ENCODE measurements at places on chromosomes 6 and 20.

DNA sequence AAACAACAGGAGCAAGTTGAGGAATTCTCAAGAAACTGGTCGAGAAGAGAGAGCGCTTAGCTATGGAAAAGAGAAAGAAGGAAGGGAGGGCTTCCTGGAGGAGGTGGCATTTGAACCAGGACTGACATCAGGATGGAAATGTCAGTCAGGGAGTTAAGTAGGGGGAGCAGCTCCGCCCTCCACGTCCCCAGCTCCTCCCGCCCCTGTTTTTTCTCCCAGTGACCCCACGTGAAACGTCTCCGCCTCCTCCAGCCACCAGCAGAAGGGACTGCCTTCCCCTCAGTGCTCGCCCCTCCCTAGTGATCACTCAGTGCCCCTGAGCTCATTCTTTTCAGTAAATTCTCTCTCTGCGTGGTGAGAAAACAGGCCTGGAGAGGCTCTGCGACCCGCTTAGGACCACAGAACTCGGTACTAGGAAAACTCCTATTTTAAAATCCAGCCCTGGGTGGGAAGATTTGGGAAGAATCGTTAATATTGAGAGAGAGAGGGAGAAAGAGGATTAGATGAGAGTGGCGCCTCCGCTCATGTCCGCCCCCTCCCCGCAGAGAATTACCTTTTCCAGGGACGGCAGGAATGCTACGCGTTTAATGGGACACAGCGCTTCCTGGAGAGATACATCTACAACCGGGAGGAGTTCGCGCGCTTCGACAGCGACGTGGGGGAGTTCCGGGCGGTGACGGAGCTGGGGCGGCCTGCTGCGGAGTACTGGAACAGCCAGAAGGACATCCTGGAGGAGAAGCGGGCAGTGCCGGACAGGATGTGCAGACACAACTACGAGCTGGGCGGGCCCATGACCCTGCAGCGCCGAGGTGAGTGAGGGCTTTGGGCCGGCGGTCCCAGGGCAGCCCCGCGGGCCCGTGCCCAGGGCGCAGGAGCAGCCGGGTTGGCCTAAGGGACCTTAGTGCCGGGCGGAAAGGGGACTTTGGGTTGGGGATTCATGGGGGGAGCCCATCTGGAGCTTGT is 4.6 kb downstream of the HLA-DPB1 start:
- peak; percentile 79 for DNase-seq

DNA sequence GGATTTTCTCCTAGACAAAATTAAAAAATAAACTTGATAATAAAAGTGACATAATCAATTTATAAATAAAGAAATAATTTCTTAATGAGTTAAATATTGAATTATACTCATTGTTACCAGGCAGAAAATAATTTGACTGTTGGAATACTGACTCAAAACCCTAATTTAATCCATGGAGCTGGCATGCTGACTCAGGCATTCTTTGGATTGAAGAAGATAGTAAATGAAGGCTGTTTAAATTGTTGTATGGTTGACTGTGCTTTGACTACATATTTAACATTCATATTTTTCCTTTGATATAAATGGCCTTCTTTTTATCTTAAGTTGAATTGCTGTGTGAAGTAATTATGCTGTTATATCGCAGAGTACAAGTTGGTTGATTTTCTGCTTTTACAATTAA is 11.7 kb downstream of the MANEA start:
- no peak for DNase-seq

GRCh38 chr6:113824866-113825265 is 32.3 kb upstream of the MARCKS start:
- no peak for DNase-seq

DNA sequence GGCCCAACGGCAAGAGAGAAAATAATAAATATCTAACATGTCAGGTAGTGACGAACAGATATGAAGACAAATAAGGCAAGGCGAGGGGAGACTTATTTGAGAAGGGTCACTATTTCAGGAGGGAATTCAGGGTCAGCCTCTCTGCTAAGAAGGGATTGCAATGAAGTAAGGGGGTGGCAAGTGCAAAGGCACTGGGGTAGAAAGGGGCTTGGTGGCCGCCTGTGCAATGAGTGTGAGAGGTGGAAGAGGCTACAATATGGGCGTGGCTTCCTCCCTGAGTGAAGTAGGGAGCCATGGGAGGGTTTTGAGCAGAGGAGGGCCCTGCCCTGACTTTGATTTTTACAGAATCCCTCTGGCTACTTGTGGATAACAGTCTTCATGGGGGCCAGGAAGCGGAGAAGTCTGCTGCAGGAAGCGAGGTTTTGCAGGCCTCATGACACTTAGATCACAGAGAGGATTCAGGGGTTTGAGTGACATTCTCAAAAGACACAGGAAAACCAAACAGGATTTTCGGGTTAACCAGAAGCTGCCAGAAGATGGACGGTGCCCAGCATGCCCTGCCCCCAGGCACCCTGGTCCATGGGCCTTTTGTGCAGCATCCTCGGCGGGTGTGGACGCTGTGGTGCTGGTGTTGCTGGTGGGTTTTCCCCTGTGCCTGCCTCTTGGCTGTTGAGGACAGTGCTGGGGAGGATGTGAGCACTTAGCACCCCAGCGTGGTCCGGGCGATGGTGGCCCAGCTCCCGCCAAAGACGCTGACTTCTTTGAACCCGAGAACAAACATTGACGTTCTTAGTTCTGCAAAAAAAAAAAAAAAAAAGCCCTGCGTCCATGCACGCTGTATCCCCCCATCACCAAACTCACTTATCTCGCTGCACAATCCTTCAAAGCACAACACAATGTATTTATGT is 124.2 kb upstream of the PTPN1 start:
- peak; percentile 61 for DNase-seq

DNA sequence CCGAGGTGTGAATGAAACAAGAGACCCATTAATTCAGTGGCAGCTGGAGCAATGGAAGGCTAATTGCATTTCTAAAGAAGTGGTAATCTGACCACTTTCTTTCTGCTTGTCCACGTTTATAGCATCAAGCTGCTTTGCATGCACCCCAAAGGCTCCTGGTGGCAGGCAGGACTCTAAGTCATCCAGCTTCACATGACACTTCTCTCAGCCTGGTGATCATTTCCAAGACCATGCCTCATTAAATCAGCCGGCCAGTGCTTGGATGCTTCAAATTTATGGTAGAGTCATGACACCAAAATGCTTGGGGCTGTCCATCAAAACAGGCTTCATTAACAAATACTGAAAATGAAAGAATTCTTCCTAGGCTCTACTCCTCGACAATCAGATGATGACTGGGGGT is 614.9 kb downstream of the DOK5 start:
- no peak for DNase-seq

DNA sequence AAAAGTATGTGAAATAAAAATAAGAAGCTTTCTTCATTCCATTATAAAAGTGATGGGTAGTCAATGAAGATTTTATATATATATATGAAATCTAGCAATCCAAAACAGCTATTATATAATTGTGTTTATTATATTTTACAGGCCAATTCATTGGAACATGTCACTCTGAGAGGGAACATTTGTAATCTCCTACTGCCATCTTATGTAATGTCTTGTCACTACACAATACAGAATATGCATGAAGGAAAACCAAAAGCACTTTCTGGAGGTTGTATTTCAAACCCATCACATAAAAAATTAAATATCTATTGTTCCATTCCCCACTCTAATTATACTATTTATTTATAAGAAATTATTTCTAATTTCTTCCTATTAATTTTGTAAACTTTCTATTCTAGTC is 31.5 kb upstream of the IRAK1BP1 start:
- no peak for DNase-seq

DNA sequence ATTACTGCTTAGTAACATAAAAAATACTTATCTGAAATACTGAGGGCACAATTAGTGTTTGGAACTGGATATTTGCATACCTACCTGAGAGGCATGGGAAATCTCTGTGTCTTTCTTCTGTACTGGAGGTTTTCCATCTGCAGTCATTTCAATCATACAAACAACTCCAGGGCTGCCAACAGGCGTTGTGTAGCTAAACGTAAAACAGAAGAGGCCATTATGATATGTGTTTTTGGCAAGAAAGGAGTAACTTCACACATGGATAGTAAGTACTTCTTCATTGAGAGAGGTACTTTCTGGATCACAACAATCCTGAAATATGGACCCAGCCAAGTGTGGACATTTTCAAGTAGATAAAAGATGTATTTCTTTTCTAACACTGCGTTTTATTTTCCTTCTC is 363.4 kb downstream of the PHF3 start:
- no peak for DNase-seq

Measured in foreskin melanocyte (primary cell).